ENCODE measurements at places on chromosomes 3 and 15.

GRCh38 chr3:49162751-49163419 is 3.2 kb downstream of the CCDC71 start:
- no peak for DNase-seq

DNA sequence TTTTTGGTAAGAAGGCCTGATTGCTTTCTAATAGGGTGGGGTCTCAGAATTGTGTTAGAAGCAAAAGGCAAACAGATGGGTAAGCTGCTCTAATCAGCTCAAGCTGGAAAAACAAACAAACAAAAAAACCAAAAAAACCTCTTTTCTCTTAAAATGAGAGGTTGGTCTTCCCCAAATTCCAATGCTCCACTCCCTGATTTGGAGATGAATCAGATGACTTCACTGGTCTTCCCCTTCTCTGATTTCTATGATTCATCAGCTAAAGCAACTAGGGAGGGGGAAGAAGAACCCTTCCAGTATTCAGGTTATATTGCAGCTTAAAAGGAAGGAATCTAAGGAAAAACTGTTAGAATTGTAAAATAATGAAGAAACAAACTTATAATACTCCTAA is 9.6 kb upstream of the ANXA2 start:
- peak; percentile 83 for DNase-seq

- peak; percentile 10 for DNase-seq
Measured at GRCh38 chr3:134357261-134357913, 16.9 kb downstream of the AMOTL2 start.

GRCh38 chr3:53354945-53355498 is 7.7 kb upstream of the DCP1A start:
- DNase-seq = no peak

GRCh38 chr3:15875016-15875689 is 77.4 kb upstream of the ANKRD28 start:
- DNase-seq = peak; percentile 77

DNA sequence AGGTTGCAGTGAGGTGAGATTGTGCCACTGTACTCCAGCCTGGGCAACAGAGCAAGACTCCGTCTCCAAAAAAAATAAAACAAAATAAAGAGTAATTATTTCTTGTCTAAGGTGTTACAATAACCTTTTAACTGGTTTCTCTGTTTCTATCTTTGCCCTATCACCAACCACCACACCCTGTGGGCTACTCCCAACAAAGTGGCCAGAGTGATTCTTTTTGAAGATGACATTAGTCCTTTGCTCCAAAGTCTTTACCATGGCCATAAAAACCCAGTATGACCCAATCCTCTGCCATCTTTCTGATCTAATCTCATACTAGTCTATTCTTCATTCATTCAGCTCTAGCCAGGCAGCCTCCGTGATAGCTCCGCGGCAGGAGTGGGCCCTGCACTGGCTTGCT is 62.8 kb downstream of the RFX7 start:
- DNase-seq = no peak

- peak; percentile 52 for DNase-seq
Measured at GRCh38 chr3:158539414-158540014, 31.5 kb upstream of the MLF1 start.

DNA sequence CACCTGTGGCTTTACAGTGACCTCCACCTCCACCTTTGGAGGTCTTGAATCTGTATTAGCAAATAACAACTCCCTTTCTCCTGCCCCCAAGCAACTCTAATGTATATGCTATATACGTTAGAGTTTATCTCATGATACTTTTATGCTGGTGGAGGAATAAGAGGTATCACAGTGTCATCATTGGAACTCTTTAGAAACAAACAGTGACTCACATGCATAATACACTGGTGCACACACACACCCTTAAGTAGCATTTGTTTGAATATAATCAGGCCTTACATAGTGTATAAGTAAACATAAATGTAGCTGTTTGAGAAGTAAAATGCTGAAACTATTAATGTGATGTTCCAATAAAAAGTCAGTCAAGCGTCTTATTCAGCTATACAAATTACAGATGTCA is 280.2 kb upstream of the C2CD4B start:
- DNase-seq = peak; percentile 46

- DNase-seq = no peak
Measured at GRCh38 chr15:40618023-40618422, 24.0 kb downstream of the KNL1 start.

DNA sequence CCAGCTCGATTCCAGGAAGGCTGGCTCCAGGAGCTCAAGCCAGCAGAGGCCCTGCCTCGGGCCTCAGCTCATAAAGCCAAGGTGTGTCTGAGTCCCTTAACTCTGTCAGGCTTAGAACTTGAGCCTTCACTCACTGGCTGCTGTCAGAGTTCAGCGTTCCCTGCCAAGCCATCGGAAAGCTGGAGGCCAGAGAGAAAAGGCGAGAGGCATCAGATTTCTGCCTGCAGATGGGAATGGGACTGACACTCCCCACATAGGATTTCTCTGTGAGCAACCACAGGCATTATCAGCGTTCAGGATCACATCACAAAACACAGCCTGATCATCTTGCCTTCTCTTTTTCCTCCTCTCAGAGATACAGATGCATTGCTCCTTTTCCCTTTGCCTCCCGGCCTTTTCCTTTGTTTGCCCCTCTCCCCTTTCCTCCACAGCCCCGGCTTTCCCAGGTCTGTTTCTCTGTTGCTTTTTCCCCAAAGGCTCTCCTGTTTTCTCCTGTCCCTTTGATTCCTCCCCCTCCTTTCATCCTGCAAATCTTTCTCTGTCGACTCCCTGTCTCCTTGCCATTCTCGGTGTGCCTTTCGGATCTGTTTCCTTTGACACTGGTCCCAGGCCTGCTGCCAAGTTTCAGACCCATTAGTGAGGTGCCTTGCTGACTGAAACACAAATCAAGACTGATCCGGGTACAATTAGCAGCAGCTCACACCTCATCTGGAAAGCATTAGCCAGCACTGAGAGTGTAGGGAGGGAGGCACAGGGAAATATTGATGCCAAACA is 44.5 kb upstream of the BOC start:
- DNase-seq = peak; percentile 69

- no peak for DNase-seq
Measured at GRCh38 chr15:58908550-58909309, 24.7 kb downstream of the SLTM start.

DNA sequence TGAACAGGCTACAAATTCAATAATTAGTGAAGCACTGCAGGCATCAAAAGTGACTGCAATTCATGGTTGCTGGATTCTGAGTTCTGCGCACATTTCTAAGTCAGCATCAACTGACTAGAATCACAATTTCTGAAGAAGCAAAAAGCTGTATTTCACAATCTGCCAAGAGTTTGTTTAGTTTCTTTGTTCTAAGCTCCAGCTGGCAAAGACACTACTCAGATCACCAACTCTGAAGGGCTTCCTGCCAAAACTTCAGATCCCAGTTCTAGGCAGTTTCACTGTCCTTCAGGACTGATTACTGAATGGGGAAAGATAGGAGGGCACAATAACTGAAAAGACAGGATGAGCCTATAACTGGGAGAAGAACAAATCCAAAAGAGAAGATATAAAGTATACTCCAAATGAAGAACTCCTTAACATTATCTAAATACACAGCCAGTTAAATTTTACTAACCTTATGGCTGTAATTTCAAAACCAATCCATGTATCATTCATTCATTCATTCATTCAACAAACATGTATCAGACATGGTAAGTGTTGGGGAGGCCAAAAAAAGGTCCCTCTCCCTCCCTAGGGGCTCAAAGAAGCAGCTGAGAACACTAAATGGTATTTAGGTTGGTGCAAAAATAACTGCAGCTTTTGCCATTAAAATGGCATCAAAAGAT is 17.1 kb downstream of the TJP1 start:
- peak; percentile 62 for DNase-seq

DNA sequence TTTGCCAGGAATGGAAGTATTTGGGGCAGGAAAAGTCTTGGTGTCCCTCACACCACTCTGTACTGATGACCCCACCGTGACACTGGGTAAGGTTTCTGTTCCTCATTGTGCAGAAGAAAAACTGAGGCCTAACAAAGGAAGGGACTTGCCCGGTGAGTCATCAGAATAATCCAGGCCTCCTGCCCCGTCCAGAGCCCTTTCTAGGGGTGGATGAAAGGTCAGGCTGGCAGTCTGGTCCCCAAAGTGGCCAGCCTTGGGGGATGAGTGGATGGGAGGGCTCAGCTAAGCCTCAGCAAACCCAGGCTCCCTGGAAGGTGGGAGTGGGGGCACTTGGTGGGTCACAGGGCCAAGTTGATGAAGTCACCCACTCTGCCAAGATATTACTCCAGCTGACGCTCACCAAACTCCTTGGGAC is 2.3 kb upstream of the DNAH1 start:
- DNase-seq = no peak

DNA sequence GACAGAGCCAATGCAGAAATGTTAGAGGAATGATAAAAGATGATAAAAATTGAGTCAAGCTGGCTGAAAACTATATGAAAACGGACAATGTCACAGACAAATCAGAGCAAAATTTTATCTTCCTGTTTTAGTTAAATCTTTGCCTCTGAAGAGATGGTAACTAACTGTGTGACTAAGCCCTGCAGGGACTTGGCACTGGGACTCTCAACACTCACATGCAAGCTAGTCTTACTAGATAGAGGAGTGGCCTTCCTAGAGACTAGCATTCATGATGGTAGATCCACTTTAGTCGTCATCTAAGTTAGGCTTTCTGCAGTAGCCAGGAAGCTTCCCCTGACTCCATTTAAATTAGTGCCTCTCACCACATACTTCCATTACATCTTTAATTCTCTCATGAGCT is 4.1 kb downstream of the CCDC191 start:
- no peak for DNase-seq

GRCh38 chr15:92097474-92098178 is 244.1 kb downstream of the SLCO3A1 start:
- peak; percentile 16 for DNase-seq

- no peak for DNase-seq
Measured at GRCh38 chr3:172216911-172217310, 177.5 kb downstream of the FNDC3B start.

- DNase-seq = peak; percentile 73
Measured at GRCh38 chr3:128584412-128585020, 66.1 kb downstream of the RPN1 start.

GRCh38 chr3:24490151-24490550 is 4.5 kb downstream of the THRB start:
- no peak for DNase-seq

DNA sequence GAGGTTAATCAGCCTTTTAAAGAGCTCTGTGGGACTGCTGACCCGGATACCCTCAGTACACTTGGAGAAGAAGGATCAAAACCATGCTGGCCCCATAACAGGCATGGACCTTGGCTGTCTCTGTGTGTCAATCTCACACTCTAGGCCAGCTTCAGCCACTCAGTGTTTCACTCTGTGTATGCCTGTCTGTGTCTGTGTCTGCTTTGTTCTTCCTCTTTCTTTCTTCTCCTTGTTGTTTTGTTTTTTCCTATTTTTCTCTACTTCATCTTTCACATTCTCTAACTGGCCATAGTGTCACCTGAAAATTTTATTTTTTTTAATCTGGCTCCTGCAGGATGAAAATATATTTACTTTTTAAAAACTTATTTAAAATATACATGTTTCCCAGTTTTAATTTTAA is 51.1 kb downstream of the SERP1 start:
- no peak for DNase-seq

DNA sequence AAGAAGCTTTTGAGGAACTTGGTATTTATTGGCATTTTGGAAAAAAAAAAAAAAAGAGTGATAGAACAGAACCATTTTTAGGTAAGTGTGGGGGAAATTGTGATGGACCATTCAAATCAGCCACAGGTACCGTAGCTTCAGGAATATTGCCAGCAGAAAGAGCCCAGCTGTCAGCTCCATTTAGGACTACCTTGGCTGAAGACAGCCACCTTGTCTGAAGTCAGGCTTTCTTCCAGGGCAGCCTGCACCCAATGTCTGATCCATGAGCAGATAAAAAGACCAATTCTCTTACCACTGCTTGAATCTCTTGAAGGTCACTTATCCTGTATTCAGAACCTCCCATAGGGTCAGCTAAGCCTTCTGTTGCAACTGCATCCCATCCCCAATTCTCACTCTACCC is 37.6 kb downstream of the SLCO3A1 start:
- no peak for DNase-seq

- DNase-seq = no peak
Measured at GRCh38 chr3:123319760-123320159, 118.0 kb downstream of the SEC22A start.

- DNase-seq = no peak
Measured at GRCh38 chr15:70447928-70448698, 315.2 kb downstream of the UACA start.

DNA sequence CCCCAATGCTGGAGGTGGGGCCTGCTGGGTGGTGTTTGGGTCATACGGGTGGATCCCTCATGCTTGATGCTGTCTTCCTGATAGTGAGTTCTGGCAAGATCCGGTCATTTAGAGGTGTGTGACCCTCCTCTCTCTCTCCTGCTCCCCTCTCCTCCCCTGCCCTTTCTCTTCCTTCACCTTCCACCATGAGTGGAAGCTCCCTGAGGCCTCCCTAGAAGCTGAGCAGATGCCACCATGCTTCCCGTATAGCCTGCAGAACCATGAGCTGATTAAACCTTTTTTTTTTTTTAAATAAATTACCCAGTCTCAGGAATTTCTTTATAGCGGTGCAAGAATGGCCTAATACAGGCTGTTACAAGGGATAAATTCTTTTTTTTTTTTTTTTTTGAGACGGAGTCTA is 36.3 kb upstream of the IQSEC1 start:
- no peak for DNase-seq

DNA sequence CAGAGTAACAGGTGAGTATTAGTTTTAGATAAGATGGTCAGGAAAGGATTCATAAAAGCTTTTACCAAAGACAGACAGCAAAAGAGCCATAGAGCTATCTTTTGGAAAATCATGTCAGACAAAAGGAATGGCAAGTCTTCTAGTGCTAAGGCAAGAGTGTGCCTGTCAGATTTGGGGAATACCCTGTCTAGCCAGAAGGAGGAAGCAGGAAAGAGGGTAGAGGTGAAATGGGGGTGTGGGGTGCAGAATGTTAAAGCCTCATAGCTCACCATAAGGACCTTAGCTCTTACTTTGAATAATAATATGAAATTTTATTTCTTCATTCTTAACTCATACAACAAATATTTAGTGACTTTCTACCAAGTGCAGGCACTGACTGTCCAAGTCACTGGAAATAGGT is 512.1 kb upstream of the ROBO2 start:
- DNase-seq = no peak

GRCh38 chr15:89114990-89115389 is 26.7 kb downstream of the ABHD2 start:
- peak; percentile 58 for DNase-seq

GRCh38 chr15:48558226-48558625 is 87.3 kb downstream of the FBN1 start:
- DNase-seq = no peak

GRCh38 chr3:13134166-13134878 is 61.1 kb upstream of the IQSEC1 start:
- DNase-seq = no peak

GRCh38 chr3:77606372-77606771 is 566.5 kb downstream of the ROBO2 start:
- DNase-seq = no peak

- no peak for DNase-seq
Measured at GRCh38 chr15:73983773-73984172, 8.3 kb downstream of the STOML1 start.

- DNase-seq = peak; percentile 23
Measured at GRCh38 chr3:194686816-194687637, 1.3 kb downstream of the FAM43A start.

Measured in HFFc6 (cell line).